Cortex of kidney (tissue), 1 donor: ENCODE measurements at places on chromosomes 11 and 22.

DNA sequence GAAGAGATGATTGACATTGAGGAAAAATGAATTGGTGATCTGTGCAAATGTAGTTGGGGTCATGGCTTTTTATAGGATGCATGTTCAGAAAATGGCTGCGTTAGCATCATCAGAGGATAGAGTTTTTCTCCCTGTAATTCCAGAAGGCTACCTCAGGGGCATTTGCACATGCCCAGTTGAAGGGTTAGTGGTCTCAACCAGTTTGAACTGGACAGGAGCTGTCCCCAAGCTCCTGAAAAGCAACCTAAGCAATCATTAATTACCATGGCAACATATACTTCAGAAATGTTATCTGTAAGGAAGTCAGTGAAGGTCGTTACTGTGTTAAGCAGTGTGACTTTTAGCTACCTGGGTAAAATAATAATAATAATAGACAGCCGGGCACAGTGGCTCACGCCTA, 29.3 kb downstream of the TUG1 start:
- DNase-seq: no peak

DNA sequence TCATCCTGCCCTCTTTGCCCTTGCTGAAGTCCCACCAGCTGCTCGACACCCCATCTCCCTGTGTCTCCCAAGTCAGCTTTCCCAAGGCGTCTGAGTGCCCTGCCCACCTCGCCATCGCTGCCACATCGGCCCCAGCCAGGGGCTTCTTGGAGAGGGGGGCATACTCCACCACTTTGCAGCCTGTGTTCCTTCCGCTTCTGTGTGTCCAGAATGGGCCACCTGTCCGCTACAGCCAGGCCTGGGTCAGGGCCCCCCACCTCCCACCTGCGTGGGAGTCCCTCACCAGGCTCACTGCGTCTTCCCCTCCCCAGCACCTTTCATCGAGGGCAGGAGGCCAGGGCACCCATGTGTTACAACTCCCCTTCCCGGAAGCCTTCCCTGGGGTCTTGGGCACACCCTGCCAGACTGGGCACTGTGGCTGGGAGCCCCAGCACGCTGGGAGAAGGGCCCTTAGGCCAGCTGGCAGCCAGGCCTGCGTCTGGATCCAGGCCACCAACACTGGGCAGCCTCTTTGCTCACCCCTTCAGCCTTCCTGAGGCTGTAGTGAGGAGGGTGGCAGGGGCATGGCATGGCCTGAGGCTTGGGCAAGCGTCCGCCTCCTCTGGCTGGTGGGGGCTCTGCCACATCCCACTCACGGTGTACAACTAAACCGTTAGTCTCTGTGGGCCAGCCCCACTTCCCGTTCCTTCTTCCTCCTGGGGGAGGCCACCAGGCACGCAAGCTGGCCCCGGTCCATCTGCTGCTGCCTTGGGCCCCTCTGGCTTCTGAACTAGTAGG, 13.4 kb downstream of the CPT1A start:
- no peak for DNase-seq

- no peak for DNase-seq
Measured at GRCh38 chr22:38843201-38843656, 599 bp downstream of the NPTXR start.

DNA sequence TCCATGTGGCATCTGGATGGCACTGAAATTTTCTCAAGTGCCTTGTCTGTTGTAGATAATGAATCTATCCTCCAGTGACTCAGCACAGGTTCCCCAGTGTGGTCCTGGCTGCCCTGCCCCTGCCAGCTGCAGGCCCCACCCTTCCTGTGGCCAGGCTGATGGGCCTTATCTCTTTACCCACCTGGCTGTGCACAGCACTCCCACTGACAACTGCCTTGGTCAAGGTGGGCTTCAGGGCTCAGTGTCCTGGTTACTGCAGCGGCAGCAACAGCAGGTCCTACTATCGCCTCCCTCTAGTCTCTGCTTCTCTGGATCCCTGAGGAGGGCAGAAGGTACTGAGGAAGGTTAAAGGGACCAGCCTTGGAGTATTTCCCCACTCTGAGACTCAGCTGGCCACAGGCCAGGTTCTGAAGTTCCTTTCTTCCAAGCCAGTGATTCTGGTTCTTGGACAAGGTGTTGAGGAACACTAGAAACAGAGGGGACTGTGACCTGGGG, 3.1 kb downstream of the HMBS start:
- no peak for DNase-seq

DNA sequence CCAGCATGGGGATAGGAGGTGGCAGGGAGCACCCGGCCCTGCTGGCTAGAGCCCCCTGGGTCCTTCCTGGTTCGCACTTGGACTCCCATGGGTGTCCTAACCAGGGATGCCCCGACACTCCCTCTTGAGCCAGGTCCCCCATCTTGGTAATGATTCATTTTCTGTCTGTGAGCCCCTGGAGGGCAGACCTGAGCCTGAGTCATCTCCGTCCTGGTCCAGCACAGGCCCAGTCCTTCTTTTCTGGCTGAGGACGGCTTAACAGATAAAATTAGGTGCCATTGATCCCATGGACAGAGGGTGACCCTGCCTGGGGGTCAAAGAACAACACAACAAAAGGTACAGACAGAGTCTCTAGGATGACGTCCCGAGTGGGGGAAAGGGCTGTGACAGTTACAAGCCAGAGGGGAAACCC, 3.5 kb downstream of the RHOD start:
- DNase-seq: no peak

DNA sequence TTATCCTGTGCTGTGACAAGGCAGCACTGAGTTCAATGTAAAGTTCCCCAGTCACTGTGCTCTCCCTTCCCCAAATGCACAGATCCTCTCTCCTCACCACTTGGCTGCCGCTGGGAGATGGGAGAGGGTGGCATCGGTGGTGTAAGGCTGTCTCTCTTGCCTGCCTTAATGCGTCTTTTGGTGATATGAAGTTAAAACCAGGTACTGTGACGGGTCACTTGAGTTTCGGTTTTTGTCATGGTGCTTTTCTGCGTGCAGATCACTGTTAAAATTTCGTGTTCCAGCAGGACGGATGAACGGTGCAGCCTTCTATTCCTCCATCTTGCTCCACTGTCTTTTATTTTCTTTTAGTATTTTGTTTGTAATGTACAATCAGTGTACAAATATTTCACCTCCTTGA, 18.6 kb downstream of the GLB1L2 start:
- DNase-seq: no peak

DNA sequence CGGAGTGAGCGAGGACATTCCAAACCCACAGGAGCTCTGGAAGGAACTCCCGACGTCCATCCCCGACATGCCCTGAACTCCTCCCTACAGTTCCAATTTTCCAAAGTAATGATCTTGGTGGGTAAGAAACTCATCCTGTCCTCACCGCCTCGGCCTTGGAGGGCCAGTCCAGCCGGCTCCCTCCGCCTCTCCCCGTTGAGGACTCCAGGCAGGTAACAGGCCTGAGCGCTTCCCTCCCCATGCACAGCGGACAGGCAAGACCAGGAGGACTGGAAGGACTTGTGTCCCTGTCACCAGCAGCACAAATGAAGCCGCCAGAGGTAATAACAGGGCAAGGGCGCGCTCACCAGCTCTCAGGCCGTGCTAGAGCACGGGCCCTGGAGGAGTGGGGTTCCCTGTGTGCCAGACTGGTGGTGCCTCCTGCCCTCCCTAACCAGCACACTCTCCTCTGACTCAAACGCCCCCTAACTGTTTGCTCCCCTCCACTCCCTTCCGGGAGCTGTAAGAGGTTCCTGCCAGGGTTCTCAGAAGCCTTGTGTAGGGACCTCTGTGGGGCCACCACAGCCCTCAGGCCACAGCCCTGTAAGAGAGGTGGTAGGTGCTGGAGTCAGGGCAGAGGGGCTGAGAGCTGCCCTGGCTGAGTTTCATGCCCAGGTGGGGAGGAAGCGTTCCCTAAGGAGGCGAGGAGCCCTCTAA, 17.1 kb downstream of the OVOL1 start:
- no peak for DNase-seq

DNA sequence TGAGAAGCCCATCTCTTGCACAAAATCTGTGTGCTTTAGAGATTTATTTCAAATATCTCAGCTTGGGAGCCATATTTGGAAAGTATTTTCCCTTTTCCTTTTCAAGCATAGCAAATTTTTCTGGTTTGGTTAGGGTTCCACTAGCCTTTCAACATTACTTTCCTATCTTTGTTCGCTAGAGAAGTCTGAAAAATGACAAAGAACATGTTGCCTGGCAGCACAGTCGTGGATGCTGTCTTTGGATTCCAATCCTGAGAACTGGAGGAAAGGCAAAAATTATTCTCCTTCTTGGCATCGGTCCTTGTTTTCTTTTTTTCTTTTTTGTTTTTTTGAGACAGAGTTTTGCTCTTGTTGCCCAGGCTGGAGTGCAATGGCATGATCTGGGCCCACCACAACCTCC, 6.9 kb upstream of the MTCH2 start:
- no peak for DNase-seq

DNA sequence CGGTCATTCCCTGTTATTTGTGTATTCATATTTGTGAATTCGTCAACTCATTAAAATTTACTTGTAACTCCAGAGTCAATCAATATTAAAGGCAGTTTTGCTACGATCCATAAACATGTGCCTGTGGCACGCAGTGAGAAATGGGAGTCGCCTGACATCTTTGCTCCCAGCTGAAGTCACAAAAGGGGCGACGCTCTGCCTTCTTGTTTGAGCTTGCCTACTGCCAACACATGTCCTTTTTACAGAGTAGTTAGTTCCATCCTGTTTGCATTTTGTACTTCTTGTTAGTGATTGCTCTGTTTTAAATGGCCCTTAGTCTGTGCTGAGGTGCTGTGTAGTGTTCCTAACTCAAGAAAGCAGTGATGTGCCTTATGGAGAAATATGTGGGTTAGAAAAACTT, 305.3 kb downstream of the ETS1 start:
- no peak for DNase-seq

DNA sequence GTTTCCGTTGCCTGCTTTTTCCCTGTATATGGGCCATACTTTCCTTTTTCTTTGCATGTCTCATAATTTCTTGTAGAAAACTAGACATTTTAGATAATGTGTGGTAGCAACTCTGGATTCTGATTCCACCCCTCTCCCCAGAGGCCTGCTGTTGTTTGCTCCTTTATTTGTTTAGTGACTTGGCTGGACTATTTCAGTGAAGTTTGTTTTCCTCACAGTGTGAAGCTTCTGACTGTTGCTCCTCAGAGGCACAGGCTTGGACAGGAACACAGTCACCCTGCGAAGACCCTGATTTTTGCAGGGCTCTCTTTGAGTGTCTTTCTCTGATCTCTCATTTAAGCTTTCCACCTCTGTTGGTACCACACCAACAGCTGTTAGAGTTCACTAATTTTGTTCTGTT, 72.5 kb downstream of the SWAP70 start:
- no peak for DNase-seq

DNA sequence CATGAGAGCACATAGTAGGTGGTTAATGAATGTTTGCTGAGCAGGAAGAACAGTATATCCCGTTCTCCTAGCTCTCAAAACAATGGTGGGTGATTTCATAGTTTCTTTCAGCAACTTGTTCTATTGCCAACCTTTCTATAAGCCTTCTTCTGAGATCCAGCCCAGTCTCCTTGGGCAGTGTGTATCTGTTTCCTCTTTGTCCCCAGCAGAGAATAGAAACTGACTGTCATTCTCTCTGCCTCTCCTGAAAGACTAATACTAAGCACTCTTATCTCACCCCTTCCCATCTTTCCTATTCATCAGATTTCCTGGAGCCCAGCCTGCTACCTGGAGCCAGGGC, 272.9 kb downstream of the ST3GAL4 start:
- DNase-seq: no peak

GRCh38 chr22:50082197-50082715, 3.0 kb downstream of the MLC1 start:
- no peak for DNase-seq

GRCh38 chr11:112459001-112459400, 198.3 kb upstream of the PLET1 start:
- DNase-seq: no peak

DNA sequence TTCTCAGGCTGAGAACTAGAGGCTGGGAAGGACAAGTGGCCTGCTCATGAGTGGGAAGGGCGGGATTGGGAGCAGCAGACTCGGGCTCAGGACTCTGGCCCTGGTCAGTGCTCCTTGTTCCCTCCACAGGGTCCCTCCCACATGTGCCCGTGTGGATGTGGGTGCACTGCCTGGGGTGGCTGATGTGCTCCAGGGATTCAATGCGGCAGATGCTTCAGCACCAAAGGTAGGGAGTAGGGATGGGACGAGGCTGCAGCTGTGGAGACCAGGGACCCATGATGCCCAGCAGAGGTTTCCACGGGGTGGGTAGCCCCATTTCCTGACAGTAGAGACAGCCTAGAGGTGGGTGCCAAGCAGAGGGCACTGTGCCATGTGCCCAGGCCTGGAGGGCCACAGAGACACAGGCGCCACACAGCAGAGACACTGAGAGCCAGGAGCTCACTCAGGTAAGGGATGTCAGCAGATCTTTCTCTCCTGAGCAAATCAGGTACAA, 89.5 kb downstream of the GGTLC2 start:
- no peak for DNase-seq

DNA sequence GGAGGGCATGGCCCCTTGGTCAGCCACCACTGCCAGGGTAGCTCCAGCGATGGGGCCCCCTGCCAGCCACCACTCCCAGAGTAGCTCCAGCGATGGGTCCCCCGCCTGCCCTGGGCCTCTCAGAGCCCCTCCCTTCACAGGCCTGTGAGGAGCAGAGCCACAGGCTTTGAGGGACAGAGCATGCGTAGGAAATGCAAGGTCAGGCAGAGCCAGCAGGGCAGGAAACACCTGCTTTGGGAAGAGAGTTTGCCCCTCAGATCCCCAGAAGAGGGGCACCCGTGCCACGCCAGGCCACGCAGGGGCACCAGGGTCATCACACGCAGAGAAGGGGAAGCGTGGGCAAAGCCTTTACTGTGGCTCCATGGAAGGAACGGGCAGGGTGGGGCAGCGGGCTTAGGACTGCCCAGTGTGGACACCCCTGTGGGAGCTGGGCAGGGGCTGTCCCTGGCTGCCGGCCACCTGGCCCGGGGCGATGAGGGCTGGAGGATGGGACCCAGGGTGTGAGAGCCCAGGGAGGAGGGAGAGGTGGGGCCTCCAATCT, 477.8 kb downstream of the BRD1 start:
- DNase-seq: no peak

DNA sequence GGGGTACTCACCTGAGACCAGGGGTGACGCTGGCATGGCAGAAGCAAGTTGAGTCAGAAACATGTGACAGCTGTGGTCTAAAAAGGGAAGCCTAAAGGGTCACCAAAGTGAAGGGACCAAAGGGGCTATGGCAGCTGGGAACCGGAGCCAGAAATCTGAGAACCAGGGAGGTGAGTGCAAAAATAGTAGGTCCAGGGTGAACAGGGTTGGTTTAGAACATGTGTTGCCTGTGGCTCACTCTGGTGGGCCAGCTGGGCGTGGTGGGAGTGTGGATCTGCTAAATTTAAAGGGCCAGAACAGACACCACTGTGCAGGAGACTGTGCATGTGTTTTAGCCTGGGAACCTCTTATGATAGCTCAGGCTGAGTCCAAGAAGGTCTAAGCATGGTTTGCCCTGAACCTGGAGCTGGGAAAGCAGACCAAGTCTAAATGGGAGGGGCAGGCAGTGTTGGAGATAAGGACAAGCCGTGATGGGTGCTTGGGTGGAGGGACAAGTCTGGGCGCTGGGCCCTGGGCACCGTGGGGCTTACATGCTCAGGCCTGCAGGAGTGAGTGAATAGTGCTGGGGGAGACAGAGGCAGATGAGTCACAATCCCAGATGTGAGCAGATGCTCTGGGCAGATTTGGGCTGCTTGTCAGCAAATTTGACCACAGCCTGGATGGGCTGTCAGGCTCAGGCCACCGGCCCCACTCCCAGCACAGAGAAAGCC, 41.4 kb upstream of the ZBED5 start:
- no peak for DNase-seq

GRCh38 chr11:107044503-107044902, 26.2 kb upstream of the GUCY1A2 start:
- DNase-seq: no peak

GRCh38 chr11:121521145-121522042, 68.6 kb upstream of the SORL1-AS1 start:
- DNase-seq: no peak

GRCh38 chr11:2414616-2415015, 14.1 kb downstream of the TSSC4 start:
- DNase-seq: no peak
